ENCODE measurements at places on chromosomes 2 and 18. TPM values are rescaled to one million over a fixed set of nuclear protein-coding genes. Genes with fewer than 3 reads are reported as not detected.

GRCh38 chr2:105879106-105879802, 134.5 kb downstream of the NCK2 start:
- peaks cover 39% of the 10 kb centered on the region for H3K36me3 ChIP-seq
- no peak for DNase-seq
- peaks cover 15% of the 10 kb centered on the region for H3K4me1 ChIP-seq
- no peak overlapping the region for H3K4me3 ChIP-seq

- no peaks in the 10 kb centered on the region for H3K4me1 ChIP-seq
- no peak for DNase-seq
Measured at GRCh38 chr18:9637036-9637767, 22.8 kb upstream of the PPP4R1 start.

DAW1 gene
- total RNA-seq = 0.28 TPM

- DNase-seq = no peak
- no peak overlapping the region for H3K4me3 ChIP-seq
- no peak overlapping the region for H3K27ac ChIP-seq
- no peaks in the 10 kb centered on the region for H3K27me3 ChIP-seq
- no peaks in the 10 kb centered on the region for H3K36me3 ChIP-seq
Measured at GRCh38 chr2:33391529-33392255, 84.8 kb upstream of the RASGRP3 start.

GRCh38 chr2:68411397-68412126, 46.5 kb downstream of the PLEK start:
- H3K4me3 ChIP-seq = no peak overlapping the region
- H3K27me3 ChIP-seq = no peaks in the 10 kb centered on the region
- no peaks in the 10 kb centered on the region for H3K36me3 ChIP-seq
- H3K27ac ChIP-seq = no peak overlapping the region

DNA sequence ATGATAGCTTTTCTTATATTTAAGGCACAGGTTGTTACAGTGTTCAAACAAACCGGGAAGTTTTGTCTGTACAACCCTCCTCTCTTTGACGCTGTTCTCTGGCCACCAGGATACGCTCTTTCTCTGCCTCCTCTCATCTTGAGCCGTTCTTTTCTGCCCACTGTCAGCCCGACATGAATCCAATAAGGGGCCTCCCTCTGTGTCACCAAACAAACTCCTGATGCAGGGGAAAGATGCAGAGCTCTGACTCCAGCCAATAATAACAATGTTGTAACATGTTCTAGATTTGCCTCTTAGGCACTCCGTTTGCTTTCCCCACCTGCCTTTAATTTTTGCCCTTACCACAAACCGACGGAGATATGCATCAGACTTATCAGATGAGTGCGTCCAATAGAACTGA, 449.3 kb downstream of the SLC4A3 start:
- no peaks in the 10 kb centered on the region for H3K4me1 ChIP-seq
- no peak overlapping the region for H3K4me3 ChIP-seq
- H3K36me3 ChIP-seq = no peaks in the 10 kb centered on the region
- no peak overlapping the region for H3K27ac ChIP-seq

GRCh38 chr2:34229998-34230397, 630.9 kb upstream of the FAM98A start:
- no peak overlapping the region for H3K27ac ChIP-seq
- DNase-seq = no peak
- H3K27me3 ChIP-seq = no peaks in the 10 kb centered on the region

GRCh38 chr2:63862806-63863205, 21.1 kb downstream of the UGP2 start:
- no peak overlapping the region for H3K27ac ChIP-seq
- no peaks in the 10 kb centered on the region for H3K27me3 ChIP-seq
- peaks cover 77% of the 10 kb centered on the region for H3K36me3 ChIP-seq

DNA sequence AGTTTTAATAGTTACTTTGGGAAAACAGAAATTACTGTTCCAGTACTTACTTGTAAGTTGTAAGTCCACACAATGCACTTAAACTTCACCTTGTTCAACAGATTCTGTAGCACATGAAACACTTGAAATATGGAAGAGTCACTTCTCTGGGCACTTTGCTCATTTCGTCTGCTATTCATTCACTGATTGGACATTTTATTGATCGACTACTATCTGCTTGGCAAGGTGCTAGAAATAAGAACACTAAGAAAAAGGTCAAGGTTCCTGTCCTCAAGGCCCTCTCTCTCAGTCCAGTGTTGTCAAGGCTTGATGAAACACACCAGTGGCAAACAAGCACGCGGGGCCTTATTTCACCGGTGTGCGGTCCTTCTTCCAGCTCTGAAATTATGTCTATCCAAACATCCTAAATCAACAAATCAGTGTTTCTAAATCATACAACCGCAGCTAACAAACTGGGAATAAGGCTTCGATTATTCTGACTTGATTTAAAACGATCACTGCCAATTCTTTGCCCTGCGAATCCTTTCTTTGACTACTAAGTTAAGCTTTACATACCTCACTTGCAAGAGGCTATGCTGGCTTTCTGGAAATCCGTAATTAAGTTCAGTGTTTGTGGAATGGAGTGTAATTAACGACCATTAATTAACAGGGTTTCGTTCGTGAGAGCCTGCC, 780 bp upstream of the ITGAV start:
- no peaks in the 10 kb centered on the region for H3K27me3 ChIP-seq
- peak overlapping the region; percentile 80 for H3K27ac ChIP-seq
- peak overlapping the region; percentile 69 for H3K4me3 ChIP-seq
- H3K4me1 ChIP-seq = peaks cover 3% of the 10 kb centered on the region
- DNase-seq = no peak

- H3K27ac ChIP-seq = peak within 1 kb of the TSS; percentile 80
- peaks cover 4% of the 10 kb centered on the region for H3K27me3 ChIP-seq
- peak; percentile 65 for DNase-seq
Measured at GRCh38 chr2:110211938-110212858, at the start of gene MTLN. Gene MTLN (minus strand): TSS chr2:110212547. CDS start chr2:110212525, 22 bp downstream.

GRCh38 chr2:8806885-8807704, 30.3 kb downstream of the KIDINS220 start:
- H3K4me1 ChIP-seq = no peaks in the 10 kb centered on the region
- H3K4me3 ChIP-seq = no peak overlapping the region
- no peak for DNase-seq
- peaks cover 57% of the 10 kb centered on the region for H3K36me3 ChIP-seq
- no peak overlapping the region for H3K27ac ChIP-seq

DNA sequence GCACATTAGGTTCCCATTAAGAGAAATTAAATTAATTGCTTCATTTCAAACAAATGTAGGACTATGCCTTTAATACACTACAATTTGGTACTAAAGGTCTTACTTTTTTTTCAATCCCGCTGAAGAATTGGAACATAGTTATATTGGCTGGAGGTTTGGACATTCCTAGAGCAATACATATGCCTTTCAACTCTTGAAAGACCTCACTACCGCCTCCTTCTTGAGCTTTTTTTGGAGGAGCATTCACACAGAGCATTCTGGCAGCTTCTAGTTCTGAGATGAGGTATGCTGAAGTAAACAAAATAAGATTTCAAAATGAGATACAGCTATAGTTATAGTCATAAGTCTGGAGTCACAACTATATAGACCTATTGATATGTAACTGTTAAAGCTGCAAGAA, 10.9 kb downstream of the FAM98A start:
- no peak for DNase-seq
- peaks cover 11% of the 10 kb centered on the region for H3K36me3 ChIP-seq
- no peaks in the 10 kb centered on the region for H3K27me3 ChIP-seq
- no peak overlapping the region for H3K4me3 ChIP-seq

DNA sequence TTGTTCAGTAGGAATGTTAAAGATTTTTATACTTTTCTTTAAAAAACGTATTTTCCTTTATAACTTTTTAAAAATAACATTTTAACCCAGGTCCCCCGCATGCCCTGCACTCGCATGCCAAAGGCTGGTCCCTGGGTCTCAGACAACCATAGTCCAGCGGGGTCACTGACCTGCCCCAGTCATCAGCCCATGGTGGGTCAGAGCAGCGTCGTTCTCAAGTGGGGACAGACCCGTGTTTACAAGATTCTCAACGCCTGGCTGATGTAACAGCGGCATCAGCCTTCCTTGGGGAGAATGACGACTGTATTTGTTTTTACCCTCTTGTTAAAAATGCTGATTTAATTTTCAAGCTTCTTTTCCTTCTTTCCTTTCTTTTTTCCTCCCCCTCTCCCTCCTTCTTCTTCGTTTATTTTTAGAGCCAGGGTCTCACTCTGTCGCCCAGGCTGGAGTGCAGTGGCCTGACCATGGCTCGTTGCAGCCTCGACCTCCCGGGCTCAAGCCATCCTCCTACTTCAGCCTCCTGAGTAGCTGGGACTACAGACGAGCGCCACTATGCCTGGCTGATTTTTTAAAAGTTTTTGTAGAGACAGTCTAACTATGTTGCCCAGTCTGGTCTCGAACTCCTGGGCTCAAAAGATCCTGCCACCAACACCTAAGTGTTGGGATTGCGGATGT, 1.0 kb upstream of the EFHD1 start:
- H3K27me3 ChIP-seq = peaks cover 55% of the 10 kb centered on the region
- DNase-seq = no peak
- H3K4me3 ChIP-seq = no peak overlapping the region
- H3K4me1 ChIP-seq = peaks cover 5% of the 10 kb centered on the region
- H3K27ac ChIP-seq = no peak overlapping the region

RAD51AP2 gene
- not detected for total RNA-seq

DNA sequence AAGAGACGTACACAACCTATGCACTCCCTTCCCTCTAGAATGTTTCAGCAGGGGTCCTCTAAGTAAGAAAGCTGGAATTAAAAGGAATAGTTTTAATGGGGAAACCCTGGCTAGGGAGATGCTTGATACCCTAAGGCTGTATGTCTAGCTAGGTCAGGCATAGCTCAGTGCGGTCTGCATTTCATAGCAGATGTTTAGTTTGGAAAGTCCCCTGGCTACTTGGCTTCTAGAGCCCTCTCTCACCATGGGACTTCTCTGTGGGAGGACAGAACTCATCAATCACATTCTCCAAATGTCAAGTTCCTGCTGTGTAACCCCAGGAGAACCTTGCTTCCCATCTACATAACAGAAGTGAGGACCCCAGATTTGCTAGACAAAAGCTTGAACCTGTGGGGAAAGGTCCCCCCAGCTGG, 24.1 kb upstream of the ANXA4 start:
- no peaks in the 10 kb centered on the region for H3K4me1 ChIP-seq
- no peak for DNase-seq
- no peak overlapping the region for H3K4me3 ChIP-seq
- H3K27me3 ChIP-seq = no peaks in the 10 kb centered on the region
- H3K27ac ChIP-seq = no peak overlapping the region

DNA sequence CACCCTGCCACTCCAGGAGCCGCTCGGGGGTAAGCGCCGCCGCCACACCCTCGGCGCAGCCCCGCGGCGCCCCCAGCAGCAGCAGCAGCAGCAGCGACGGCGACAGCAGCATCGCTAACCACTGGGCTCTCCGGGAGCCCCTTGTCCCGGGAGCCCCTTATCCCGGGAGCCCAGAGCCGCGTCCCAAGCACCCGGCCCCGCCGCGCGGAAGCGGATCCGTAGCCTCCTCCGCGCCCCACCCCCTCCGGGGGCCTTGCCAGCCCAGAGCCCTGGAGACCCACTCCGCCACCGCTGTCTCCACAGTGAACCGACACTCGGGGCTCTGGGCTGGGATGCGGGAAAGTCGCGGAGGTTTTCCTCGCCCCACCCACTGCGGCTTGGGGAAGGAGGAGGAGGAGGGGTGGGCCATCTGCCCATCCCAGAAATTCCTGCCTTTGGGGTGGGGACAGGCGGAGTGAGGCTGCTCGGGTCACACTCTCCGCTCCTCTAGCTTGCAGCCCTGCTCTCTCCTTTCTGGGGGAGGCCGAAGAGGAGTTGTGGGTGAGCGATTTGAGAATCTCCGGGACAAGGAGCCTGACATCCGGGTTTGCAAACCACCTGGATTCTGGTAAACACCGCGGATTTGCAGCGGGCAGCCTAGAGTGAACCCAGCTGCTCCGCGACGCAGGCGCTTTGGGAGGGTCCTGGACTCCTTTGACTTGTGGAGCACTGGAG, at the start of gene PLA2R1:
Gene PLA2R1, minus strand, starts transcription at position 324 of the 714 bp plus-strand sequence. Its CDS starts 212 bp downstream, at position 112.
- peaks cover 11% of the 10 kb centered on the region for H3K4me1 ChIP-seq
- no peak for DNase-seq
- H3K27me3 ChIP-seq = peaks cover 34% of the 10 kb centered on the region
- H3K27ac ChIP-seq = no peak within 1 kb of the TSS

- H3K4me1 ChIP-seq = no peaks in the 10 kb centered on the region
- H3K36me3 ChIP-seq = no peaks in the 10 kb centered on the region
- no peak overlapping the region for H3K27ac ChIP-seq
- H3K4me3 ChIP-seq = no peak overlapping the region
- H3K27me3 ChIP-seq = no peaks in the 10 kb centered on the region
- no peak for DNase-seq
Measured at GRCh38 chr18:73841661-73842060, 306.0 kb downstream of the FBXO15 start.

DNA sequence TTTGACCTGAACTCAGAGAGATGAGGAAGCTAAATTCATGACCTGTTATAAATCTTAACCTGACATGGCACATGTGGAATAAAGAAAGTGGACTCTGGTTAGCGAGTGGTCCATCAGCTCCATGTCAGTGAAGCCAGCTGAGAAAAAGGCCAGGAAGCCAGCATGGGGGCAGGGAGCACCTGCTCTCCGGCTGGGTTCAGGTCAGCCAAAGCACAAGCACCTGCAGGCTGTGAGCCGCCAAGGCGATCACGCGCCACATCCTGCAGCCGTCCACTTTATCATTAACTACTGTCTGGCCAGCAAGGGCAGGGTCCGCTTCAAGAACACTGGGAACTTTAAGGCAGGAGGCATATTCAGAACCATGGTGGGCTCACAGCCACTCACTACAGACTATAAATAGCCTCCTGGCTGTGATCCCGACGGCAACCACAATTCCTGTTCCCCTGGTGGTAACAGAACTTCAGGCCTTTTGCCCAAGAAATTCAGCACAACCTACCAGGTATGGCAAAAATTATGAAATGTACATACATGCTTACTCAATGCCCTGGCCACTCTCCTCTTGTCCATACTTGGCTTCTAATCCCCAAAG, 35.5 kb downstream of the ACVR1 start:
- no peaks in the 10 kb centered on the region for H3K27me3 ChIP-seq
- no peak for DNase-seq
- peaks cover 18% of the 10 kb centered on the region for H3K4me1 ChIP-seq
- no peak overlapping the region for H3K4me3 ChIP-seq

- no peaks in the 10 kb centered on the region for H3K4me1 ChIP-seq
- H3K4me3 ChIP-seq = no peak overlapping the region
- no peaks in the 10 kb centered on the region for H3K27me3 ChIP-seq
- no peaks in the 10 kb centered on the region for H3K36me3 ChIP-seq
- no peak overlapping the region for H3K27ac ChIP-seq
- no peak for DNase-seq
Measured at GRCh38 chr18:48608581-48608980, 69.8 kb downstream of the CTIF start.

DNA sequence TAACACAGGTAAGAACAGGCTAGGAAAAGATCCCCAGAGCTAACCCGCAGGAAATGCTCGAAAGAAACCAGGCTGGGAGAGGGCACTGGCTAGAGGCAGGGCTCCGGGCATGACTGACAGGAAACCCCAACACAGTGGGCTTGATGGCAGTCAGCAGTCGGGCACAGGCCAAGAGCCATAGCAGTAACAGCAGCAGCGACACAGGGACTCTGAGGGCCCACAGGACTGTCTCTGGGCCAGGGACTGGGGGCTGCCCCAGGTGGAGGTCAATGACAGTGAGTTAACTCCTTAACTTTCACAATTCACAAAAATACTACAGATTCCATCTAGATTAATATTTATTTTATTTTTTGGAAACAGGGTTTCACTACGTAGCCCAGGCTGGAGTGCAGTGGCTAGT, 37.3 kb upstream of the ASPRV1 start:
- peaks cover 41% of the 10 kb centered on the region for H3K4me1 ChIP-seq
- H3K36me3 ChIP-seq = peaks cover 6% of the 10 kb centered on the region
- H3K27me3 ChIP-seq = no peaks in the 10 kb centered on the region
- H3K27ac ChIP-seq = no peak overlapping the region

ALPG gene
- 0.24 TPM for total RNA-seq
